ENCODE measurements at places on chromosomes 12 and 14. TPM values are rescaled to one million over a fixed set of nuclear protein-coding genes. Genes with fewer than 3 reads are reported as not detected.
A peak's percentile ranks its signal among the peaks of the same experiment; 100 is the strongest.

DNA sequence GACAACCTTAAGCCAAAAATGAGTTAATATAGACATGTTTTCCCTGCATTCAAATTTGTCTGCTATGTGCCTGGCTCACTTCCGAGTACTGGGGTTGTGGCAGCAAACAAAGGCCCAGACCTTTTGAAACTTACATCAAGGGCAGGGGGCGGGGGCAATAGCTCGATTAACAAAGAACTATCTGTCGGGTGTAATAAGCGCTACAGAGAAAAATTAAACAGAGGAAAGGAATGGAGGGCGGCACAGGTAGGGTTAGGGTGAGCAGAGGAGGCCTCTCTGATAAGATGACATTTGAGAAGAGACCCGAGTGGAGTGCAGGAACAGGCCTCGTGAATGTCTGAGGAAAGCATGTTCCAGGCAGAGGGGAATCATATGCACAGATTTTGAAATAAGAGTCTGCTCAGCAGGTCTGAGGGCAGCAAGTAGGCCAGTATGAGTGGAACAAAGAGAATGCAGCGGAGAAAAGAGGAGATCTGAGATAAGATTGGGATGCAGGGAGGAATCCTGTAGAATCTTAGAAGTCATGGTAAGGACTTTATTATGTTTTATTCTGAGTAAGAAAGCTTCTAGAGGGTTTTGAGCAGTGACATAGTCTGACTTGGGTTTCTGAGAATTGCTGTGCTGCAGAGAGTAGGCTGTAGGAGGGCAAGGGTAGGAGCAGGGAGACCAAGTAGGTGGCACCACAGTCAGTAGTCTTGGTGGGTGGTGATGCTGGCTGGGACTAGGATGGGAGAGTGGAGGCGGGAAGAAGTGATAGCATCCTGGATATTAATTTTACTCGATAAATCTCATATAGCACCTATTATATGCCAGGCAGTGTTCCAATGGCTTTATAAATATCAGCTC is 52.6 kb downstream of the BICDL1 start:
- no peaks in the 10 kb centered on the region for H3K36me3 ChIP-seq
- no peak for DNase-seq
- H3K27me3 ChIP-seq, result peaks cover 6% of the 10 kb centered on the region
- no peak overlapping the region for H3K27ac ChIP-seq
- H3K4me1 ChIP-seq, result no peaks in the 10 kb centered on the region

GRCh38 chr12:121165316-121165715 is 32.6 kb downstream of the P2RX7 start:
- H3K4me3 ChIP-seq, result no peak overlapping the region
- no peaks in the 10 kb centered on the region for H3K36me3 ChIP-seq
- DNase-seq, result no peak

Gene OR4E2
- total RNA-seq, result not detected

DNA sequence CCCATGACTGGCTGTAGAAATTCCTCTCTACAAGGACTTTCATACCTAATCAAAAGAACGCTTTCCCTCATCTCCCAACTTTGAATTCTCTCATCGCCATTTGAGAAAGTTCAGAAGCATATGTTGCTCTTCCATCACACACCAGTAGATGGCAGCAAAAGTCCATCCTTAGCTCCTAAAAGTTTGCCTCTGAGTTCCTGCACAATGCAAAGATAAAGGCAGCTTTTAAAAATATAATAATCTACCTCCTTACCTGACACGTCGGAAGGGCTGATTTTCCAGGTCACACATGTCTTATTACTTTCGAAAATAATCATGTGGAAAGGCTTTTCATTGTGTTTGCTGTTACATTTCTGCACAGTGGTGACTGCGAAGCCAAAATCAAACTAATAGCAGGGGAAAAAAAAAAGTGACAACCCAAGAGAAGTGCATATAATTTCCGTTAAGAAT is 456.7 kb upstream of the SEL1L start:
- no peak overlapping the region for H3K4me3 ChIP-seq
- peak; percentile 45 for DNase-seq
- H3K4me1 ChIP-seq, result no peaks in the 10 kb centered on the region
- no peak overlapping the region for H3K27ac ChIP-seq
- no peaks in the 10 kb centered on the region for H3K36me3 ChIP-seq

GRCh38 chr12:6228535-6229223 is 28.5 kb downstream of the CD9 start:
- H3K4me3 ChIP-seq, result no peak overlapping the region
- DNase-seq, result no peak
- no peaks in the 10 kb centered on the region for H3K27me3 ChIP-seq
- peaks cover 34% of the 10 kb centered on the region for H3K4me1 ChIP-seq
- H3K27ac ChIP-seq, result peak overlapping the region; percentile 80

DNA sequence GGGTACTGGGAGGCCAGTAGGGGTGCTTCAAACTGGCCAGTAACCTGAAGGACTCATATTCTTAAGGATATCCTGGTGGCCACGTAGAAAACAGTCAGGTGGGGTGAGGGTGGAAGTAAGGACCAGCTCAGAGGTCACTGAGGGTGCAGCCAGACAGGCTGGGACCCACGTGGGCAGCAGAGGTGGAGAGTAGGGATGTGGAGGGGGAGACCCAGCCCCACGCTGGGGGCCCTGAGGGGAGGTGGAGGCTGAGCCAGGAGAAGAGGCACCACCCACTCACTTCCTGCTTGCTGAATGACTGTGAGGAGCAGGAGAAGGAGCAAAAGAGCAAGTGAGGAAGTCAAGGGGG is 12.6 kb upstream of the SERPINA3 start:
- H3K27me3 ChIP-seq, result no peaks in the 10 kb centered on the region
- H3K36me3 ChIP-seq, result no peaks in the 10 kb centered on the region

- no peaks in the 10 kb centered on the region for H3K27me3 ChIP-seq
- H3K36me3 ChIP-seq, result no peaks in the 10 kb centered on the region
- H3K27ac ChIP-seq, result no peak overlapping the region
- peak; percentile 46 for DNase-seq
- H3K4me1 ChIP-seq, result peaks cover 4% of the 10 kb centered on the region
- no peak overlapping the region for H3K4me3 ChIP-seq
Observed at GRCh38 chr12:26092346-26093105, 32.3 kb downstream of the BHLHE41 start.

DNA sequence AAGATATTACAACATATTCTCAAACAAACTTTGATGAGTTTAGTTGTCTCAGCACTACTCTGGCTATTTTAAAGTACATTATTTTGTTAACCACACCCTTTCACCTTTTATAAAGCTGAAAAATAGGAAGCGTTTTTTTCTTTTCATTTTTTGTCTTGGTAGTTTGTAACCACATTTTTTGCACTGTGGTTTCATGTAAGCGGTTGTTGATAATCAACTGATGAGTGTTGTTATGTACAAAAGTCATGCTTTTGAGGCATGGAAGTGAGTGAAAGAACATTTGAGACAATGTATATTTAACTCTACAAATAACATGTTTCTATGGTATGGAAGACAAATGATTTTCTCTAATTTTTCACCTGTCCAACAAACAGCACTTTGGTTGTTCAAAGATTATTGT is 52.1 kb upstream of the ATP2B1 start:
- H3K36me3 ChIP-seq, result no peaks in the 10 kb centered on the region
- peaks cover 8% of the 10 kb centered on the region for H3K4me1 ChIP-seq
- H3K27ac ChIP-seq, result no peak overlapping the region
- H3K27me3 ChIP-seq, result no peaks in the 10 kb centered on the region
- DNase-seq, result no peak

DNA sequence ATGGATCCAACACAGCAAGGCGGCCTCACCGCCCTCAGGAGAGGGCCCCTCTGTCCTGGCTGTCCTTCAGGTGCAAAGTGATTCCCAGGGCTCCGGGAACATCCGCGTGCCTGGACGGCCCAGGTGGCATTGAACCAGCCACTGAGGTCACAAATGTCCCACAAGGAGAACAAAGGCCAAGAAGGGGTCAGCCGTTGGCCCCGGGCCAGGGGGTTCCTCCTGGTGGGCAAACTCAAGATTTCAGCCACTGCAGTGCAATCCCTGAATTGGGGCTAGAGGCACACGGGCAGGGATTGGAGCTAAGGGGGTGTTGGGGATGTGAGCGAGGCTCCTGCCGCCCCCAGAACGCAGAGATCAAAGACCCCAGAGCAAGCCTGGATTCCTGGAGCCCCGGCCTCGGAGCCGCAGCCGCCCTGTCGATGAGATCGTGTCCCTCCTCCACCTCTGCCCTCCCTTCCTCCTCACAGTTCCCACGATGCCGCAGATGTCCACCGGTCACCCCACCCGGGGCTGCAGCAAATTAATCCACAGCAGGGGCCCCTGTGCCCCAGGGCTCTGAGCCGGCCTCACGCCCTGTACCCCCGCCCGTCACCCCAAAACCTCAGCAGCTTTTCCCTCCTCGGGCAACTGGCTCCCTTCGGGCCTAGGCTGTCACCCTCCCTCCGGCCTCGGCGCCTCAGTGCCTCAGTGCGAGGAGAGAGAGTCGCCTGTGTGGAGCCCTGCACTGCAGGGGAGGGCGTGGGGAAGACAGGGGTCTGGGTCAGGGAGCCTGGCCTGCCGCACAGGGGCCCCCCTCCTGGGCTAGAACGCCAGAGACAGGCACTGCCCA is 56.7 kb upstream of the GALNT9 start:
- no peaks in the 10 kb centered on the region for H3K4me1 ChIP-seq
- no peak overlapping the region for H3K27ac ChIP-seq
- no peak overlapping the region for H3K4me3 ChIP-seq
- no peaks in the 10 kb centered on the region for H3K36me3 ChIP-seq
- H3K27me3 ChIP-seq, result peaks cover 45% of the 10 kb centered on the region

Gene KRT86
- not detected for total RNA-seq

DNA sequence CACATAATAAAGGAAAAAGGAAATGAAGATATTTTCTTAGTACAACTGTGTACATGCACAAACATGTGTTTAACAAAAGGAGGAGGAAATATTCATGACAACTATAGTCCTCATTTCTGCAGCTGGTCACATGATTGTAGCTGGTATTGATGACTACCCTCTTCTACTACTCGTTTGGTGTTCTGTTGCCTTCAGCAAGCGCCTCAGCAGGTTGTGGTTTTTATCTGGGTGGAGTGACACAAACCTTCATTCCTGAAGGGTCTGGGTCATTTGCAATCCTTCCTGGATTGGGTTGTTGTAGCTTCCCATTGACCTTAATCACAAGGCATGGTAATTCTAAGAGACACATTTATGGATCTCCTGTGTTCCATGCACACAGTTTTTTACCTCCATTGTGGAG is 1009.9 kb upstream of the USP15 start:
- H3K27ac ChIP-seq, result no peak overlapping the region
- no peaks in the 10 kb centered on the region for H3K27me3 ChIP-seq
- H3K4me1 ChIP-seq, result no peaks in the 10 kb centered on the region
- no peak overlapping the region for H3K4me3 ChIP-seq

DNA sequence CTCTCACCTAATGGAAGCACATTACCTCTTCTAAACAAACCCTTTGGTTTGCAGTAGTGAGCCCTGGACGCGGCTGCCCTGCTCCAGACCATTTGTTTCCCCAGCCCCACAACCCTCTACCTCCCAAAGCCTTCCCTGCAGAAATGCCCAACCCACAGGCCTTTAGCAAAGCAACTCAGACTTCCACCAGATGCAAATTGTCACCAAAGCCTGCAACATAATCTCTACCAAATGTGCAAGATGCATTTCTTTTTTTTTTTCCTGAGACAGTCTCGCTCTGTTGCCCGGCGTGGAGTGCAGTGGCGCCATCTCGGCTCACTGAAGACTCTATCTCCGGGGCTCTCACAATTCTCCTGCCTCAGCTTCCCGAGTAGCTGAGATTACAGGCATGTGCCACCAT is 56.2 kb downstream of the VWF start:
- H3K27ac ChIP-seq, result no peak overlapping the region
- DNase-seq, result no peak
- no peaks in the 10 kb centered on the region for H3K36me3 ChIP-seq
- no peaks in the 10 kb centered on the region for H3K27me3 ChIP-seq

GRCh38 chr12:62215506-62215905 is 44.7 kb upstream of the USP15 start:
- H3K27me3 ChIP-seq, result no peaks in the 10 kb centered on the region
- H3K4me1 ChIP-seq, result no peaks in the 10 kb centered on the region
- DNase-seq, result no peak
- H3K27ac ChIP-seq, result no peak overlapping the region
- no peak overlapping the region for H3K4me3 ChIP-seq

GRCh38 chr12:97936165-97936564 is 473.6 kb downstream of the RMST start:
- no peaks in the 10 kb centered on the region for H3K4me1 ChIP-seq
- H3K27me3 ChIP-seq, result no peaks in the 10 kb centered on the region
- no peak overlapping the region for H3K27ac ChIP-seq
- DNase-seq, result no peak

Gene CEBPE
- not detected for total RNA-seq

- peaks cover 32% of the 10 kb centered on the region for H3K36me3 ChIP-seq
- H3K27me3 ChIP-seq, result no peaks in the 10 kb centered on the region
- H3K4me1 ChIP-seq, result peaks cover 4% of the 10 kb centered on the region
- DNase-seq, result no peak
Observed at GRCh38 chr12:56146492-56147460, 5.6 kb upstream of the MYL6B start.

DNA sequence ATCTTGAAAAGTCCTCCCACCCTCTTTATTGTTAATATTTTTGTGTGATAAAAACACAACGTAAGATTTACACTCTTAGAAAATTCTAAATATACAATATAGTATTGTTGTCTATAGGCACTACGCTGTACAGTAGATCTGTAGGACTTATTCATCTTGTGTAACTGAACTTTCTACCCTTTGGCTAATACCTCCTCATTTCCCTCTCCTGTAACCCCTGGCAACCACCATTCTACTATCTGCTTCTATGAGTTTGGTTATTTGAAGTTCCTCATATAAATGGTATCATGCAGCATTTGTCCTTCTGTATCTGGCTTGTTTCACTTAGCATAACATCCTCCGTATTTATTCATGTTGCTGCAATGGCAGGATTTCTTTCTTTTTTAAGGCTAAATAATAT is 5.2 kb upstream of the CLEC9A start:
- H3K27me3 ChIP-seq, result no peaks in the 10 kb centered on the region
- no peak overlapping the region for H3K4me3 ChIP-seq
- no peaks in the 10 kb centered on the region for H3K4me1 ChIP-seq

GRCh38 chr12:120356567-120357030 is 12.4 kb downstream of the MSI1 start:
- DNase-seq, result peak; percentile 81
- H3K36me3 ChIP-seq, result no peaks in the 10 kb centered on the region
- peaks cover 26% of the 10 kb centered on the region for H3K27me3 ChIP-seq
- H3K4me1 ChIP-seq, result no peaks in the 10 kb centered on the region
- no peak overlapping the region for H3K4me3 ChIP-seq
- no peak overlapping the region for H3K27ac ChIP-seq

GRCh38 chr12:108975024-108975593 is 45.8 kb downstream of the SVOP start:
- no peak overlapping the region for H3K4me3 ChIP-seq
- H3K4me1 ChIP-seq, result no peaks in the 10 kb centered on the region
- H3K27ac ChIP-seq, result no peak overlapping the region
- DNase-seq, result no peak

Gene GLIPR1L1
- total RNA-seq, result not detected

- H3K4me3 ChIP-seq, result no peak within 1 kb of the TSS
- no peak within 1 kb of the TSS for H3K27ac ChIP-seq
- no peaks in the 10 kb centered on the region for H3K36me3 ChIP-seq
- DNase-seq, result no peak
- no peaks in the 10 kb centered on the region for H3K4me1 ChIP-seq
Observed at GRCh38 chr14:104085032-104085888, at the start of gene ASPG. Gene ASPG (plus strand): TSS chr14:104085700. CDS start chr14:104085771, 71 bp downstream.

Gene CCND2
- 2.8 TPM for total RNA-seq

All from IMR-90 (cell line).